ENCODE measurements at places on chromosomes 11 and 22. TPM values are rescaled to one million over a fixed set of nuclear protein-coding genes. Genes with fewer than 3 reads are reported as not detected.
A peak's percentile ranks its signal among the peaks of the same experiment; 100 is the strongest.

- no peaks in the 10 kb centered on the region for H3K36me3 ChIP-seq
- H3K4me3 ChIP-seq: no peak overlapping the region
- H3K27me3 ChIP-seq: no peaks in the 10 kb centered on the region
- no peaks in the 10 kb centered on the region for H3K4me1 ChIP-seq
- no peak overlapping the region for H3K27ac ChIP-seq
Observed at GRCh38 chr11:55263081-55263480, 1.1 kb downstream of the TRIM48 start.

The LRRC10B gene
- total RNA-seq: not detected

GRCh38 chr11:34068111-34068510, 16.6 kb downstream of the CAPRIN1 start:
- peaks cover 70% of the 10 kb centered on the region for H3K4me1 ChIP-seq
- no peaks in the 10 kb centered on the region for H3K36me3 ChIP-seq
- no peaks in the 10 kb centered on the region for H3K27me3 ChIP-seq
- peak overlapping the region; percentile 12 for H3K27ac ChIP-seq

The GNG3 gene
- total RNA-seq: not detected

- no peak overlapping the region for H3K4me3 ChIP-seq
- H3K27ac ChIP-seq: no peak overlapping the region
- H3K27me3 ChIP-seq: no peaks in the 10 kb centered on the region
- H3K36me3 ChIP-seq: no peaks in the 10 kb centered on the region
- peaks cover 13% of the 10 kb centered on the region for H3K4me1 ChIP-seq
Observed at GRCh38 chr11:33178443-33179180, 17.3 kb upstream of the CSTF3 start.

DNA sequence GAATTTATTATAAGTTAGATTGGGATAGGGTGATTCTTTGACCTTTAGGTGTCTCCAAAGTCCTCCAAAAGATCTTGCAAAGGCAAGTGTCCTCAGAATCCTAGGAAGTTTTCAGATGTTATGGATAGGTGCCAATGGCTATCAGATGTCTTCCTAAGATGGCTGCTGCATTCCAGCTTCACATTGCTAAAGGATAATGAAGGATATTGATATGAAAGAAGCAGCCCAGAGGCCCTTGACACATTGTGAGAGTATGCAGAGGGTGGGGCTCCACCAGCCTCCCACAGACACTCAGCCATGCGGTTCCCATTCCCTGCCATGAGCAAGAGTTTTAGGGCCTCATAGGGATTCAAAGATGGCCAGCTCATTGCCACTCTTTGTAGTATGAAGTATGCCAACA, 22.3 kb upstream of the GLYATL2 start:
- H3K4me1 ChIP-seq: no peaks in the 10 kb centered on the region
- H3K27me3 ChIP-seq: peaks cover 16% of the 10 kb centered on the region
- H3K27ac ChIP-seq: no peak overlapping the region
- H3K36me3 ChIP-seq: peaks cover 8% of the 10 kb centered on the region
- H3K4me3 ChIP-seq: no peak overlapping the region
- DNase-seq: no peak

GRCh38 chr11:67266449-67267187, at the start of gene GRK2:
Gene GRK2, plus strand, starts transcription at chr11:67266473. Its CDS starts 227 bp downstream, at chr11:67266700.
- DNase-seq: peak; percentile 67
- peaks cover 27% of the 10 kb centered on the region for H3K36me3 ChIP-seq
- peaks cover 79% of the 10 kb centered on the region for H3K4me1 ChIP-seq
- peak within 1 kb of the TSS; percentile 92 for H3K27ac ChIP-seq

DNA sequence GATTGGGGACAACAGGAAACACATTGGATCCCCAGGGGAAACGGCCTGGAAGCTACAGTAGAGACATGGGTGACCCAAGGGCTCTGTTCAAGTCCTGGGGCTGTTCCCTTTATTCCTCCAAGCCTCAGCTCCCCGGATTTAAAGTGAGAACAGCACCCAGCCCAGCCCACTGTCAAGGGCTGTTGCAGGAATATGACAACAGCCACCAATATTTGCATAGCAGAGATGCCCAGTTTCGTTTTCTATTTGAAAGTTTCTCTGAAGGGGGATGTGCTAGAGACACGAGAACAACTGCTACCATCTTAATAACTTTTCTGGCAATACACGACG, 81.1 kb upstream of the WNT7B start:
- H3K27me3 ChIP-seq: no peaks in the 10 kb centered on the region
- H3K4me3 ChIP-seq: peak overlapping the region; percentile 71
- peak overlapping the region; percentile 95 for H3K27ac ChIP-seq
- peaks cover 2% of the 10 kb centered on the region for H3K36me3 ChIP-seq

GRCh38 chr22:40955571-40955970, 4.4 kb downstream of the RBX1 start:
- no peak overlapping the region for H3K27ac ChIP-seq
- DNase-seq: no peak
- no peaks in the 10 kb centered on the region for H3K27me3 ChIP-seq
- peaks cover 44% of the 10 kb centered on the region for H3K4me1 ChIP-seq
- H3K4me3 ChIP-seq: no peak overlapping the region

GRCh38 chr11:111148953-111149352, 96.6 kb upstream of the POU2AF2 start:
- H3K27me3 ChIP-seq: peaks cover 9% of the 10 kb centered on the region
- H3K36me3 ChIP-seq: no peaks in the 10 kb centered on the region
- peaks cover 6% of the 10 kb centered on the region for H3K4me1 ChIP-seq
- no peak for DNase-seq
- no peak overlapping the region for H3K4me3 ChIP-seq
- H3K27ac ChIP-seq: no peak overlapping the region

The RIMBP3B gene
- 0.12 TPM for total RNA-seq

The NOX4 gene
- total RNA-seq: not detected

DNA sequence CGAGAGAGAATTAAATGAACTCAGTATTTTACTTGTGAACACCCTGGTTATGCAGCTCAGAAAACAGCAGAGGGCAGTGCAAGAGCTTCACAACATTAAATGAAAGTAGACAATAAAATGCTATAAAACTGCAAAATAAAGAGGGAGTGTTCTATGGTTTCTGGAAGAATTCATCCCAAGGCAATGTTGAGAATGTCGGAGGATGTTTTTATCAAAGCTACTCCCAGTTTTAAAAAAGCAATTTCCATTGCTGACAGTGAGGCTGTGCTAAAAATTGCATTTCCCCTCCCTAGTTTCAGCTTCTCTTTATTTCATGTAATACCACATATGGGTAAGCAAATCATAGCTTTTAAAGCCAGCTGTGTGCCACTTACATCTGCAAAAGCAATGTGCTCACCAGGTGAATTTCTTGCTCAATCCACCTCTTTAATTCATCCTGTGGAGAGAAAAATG, 296.8 kb downstream of the RAB38 start:
- no peaks in the 10 kb centered on the region for H3K36me3 ChIP-seq
- no peak overlapping the region for H3K4me3 ChIP-seq
- DNase-seq: no peak
- H3K4me1 ChIP-seq: no peaks in the 10 kb centered on the region
- no peaks in the 10 kb centered on the region for H3K27me3 ChIP-seq

All from activated T-cell treated with anti-CD3 and anti-CD28 coated beads, Interleukin-2, amount 50 U/mL, for 72 hours (primary cell).